ENCODE measurements at places on chromosomes 7 and 10.
A peak's percentile ranks its signal among the peaks of the same experiment; 100 is the strongest.

GRCh38 chr7:17488829-17489228 is 190.4 kb downstream of the AHR start:
- no peak for DNase-seq

- DNase-seq, result peak; percentile 38
Measured at GRCh38 chr7:148927123-148928045, 43.3 kb upstream of the EZH2 start.

DNA sequence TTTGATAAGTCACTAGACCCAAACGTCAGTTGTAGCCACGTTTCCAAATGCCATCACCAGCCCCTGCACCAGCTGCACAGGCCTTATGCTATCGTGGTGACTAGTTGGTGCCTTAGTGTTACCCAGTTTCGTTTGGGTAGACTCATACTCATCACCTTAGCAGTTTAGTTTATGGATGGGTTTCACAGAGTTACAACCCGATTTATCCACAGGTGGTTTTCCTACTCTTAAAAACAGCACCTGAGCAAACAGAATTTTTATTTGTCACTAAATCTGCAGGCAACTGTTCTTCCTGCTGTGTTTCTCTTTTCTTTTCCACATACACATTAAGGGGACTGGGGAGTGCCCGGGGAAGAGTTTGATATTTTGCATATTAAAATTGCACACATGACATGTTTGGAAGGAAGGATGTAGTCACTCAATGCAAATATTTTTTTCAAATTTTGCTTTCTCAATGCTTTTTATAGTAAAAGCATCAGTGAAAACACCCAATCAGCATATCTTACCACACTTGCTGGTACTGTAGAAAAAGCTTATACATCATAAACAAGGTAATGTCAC is 41.6 kb downstream of the PDSS1 start:
- no peak for DNase-seq

DNA sequence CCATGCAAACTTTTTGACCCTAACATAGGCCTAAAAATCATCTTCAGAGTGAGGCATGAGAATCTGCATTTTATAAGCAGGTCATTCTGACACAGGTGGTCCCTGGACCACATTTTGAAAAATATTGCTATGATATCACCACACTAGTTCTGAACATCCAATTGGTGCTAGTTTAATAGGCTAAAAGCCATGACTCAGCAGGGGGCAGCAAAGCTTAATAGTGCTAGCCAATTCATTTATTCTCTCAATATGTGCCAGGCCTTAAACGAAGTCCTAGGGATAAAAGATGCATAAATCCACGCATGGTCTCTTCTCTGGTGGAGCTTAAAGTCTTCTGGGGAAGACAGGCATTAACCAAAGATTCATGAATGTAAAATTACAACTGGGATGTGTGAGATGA is 10.2 kb upstream of the SLC25A28 start:
- no peak for DNase-seq

- DNase-seq, result no peak
Measured at GRCh38 chr10:128280271-128280670, 154.0 kb upstream of the MKI67 start.

DNA sequence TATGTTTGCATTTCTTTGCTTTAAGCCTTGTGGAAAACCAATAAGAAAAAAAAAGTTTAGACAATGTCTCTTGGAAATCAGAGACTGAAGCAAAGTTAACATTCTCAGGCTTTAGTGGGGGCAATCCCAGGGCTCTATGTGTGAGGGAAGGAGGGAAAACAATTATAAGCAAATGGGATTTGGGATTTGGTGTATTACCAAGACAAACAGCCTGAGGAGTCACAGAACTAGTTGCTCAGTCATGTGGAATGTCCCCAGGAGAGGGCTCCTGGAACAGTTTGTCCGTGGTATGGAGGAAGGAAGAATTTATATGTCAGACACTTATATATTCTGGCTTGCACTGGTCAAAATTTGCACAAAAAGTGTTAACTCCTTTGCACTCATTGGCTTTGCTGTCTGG is 562.9 kb upstream of the TPK1 start:
- no peak for DNase-seq

GRCh38 chr10:86049442-86049841 is 317.2 kb downstream of the GRID1 start:
- DNase-seq, result no peak

- DNase-seq, result no peak
Measured at GRCh38 chr7:76423666-76424412, 911 bp upstream of the ZP3 start.

DNA sequence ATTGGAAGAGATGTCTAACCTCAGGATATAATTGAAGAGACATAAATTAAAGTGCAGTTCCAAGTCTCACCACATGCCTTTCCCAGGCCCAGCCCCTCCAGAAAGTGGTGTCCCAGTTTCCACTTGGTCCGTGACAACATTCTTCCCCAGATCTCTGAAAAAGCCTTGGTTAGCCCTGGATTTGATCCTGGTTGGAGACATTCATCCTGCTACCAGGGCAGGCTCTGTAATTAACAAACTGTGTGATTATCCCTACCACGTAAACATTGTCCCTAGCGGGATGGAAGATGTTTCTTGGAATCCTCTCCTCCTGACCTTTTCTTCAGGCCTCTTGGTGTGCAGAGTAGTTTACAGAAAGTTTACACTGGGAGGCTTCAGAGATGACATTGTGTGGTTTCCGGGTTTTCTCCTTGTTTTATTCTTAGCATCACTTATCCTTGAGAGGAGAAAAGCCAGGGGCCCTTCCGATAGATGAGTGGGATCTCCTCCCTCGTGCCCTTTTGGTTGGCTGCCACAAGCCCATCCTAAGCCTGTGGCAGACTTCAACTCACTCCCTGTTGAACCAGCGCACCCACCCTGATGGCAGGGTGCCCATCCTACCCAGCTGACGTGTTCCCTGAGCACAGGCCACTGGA is 83.8 kb downstream of the COL13A1 start:
- DNase-seq, result no peak

- no peak for DNase-seq
Measured at GRCh38 chr7:46996972-46997371, 584.9 kb downstream of the TNS3 start.

DNA sequence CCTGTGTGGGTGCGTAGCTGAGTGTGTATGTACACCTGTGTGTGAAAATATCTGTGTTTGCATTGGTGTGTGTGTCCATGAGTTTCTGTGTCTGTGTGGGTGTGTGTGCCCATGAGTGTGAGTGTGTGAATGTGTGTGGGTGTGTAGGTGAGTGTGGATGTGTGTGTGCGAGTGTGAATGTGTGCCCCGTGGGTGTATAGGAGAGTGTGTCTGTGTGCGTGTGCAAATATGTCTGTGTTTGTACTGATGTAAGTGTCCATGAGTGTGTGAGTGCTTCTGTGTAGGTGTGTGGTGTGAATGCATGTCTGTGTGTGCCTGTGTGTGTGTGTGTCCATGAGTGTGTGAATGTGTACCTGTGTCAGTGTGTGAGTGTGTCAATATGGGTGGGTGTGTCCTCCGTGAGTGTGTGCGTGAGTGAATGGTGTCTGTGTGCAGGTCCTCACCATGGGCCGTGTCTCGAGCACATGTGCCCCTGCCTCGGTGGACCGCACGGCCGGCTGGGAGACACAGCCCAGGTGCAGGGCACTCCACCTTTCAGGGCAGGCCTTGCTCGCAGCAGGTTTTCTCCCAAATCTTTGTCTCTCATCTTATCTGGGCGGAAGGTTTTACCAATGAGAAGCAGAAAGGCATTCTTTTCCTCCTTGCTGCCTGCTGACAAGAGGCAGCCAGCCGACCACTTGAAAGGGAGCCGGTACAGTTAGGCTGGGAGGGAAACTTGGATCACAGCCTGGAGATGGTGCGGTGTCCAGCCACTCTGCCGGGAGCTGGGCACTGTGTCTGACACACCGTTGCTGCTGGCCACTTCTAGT is 107.1 kb upstream of the FAM20C start:
- no peak for DNase-seq

DNA sequence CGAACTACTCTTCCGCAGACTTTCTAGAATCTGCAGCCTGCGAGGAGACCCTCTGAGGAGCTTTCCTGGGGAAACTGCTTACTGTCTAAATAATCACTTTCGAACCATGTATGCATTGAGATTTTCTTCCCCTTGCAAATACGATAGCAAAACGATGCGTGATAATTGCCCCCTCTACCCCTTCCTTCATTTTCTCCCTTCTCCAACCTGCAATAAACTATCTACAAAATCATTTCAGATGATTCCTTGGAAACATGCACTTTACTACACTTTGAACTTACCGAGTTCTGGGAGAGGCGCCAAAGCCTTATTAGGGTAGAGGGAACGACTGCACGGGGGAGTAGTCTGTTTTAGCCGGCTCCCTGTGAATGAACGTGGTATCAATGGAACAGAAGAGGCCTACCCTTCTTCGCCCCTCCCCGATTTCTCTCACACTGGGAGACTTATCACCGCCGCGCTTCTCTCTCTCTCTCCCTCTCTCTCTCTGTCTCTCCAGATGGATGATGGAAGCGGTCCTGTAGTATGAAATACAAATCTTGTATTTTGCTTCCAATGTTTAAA is at the start of gene FGFBP3:
Gene FGFBP3 (minus strand): TSS at position 370 of the 561 bp plus-strand sequence. CDS start 517 bp downstream, outside the sequence.
- peak; percentile 72 for DNase-seq

DNA sequence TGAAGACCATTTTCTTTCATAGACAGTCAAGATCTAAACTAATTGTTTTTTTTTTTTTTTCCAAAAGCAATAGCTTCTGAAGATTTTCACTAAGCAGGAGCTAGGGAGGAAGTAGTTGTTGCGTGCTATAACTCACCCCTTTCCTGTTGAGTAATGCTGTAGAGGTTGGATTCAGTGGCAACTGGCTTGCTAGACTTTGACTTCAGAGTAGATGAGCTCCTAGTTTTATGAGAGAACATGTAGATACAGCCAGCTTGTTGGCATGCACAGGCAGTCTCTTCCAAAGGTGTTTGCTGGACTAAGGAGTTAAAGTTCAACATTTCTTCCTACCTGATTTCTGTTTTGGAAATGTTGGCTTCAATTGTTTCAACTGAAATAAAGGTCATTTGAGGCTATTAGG is 66.2 kb upstream of the MXI1 start:
- no peak for DNase-seq

GRCh38 chr10:123463181-123463580 is 203.0 kb upstream of the GPR26 start:
- DNase-seq, result no peak

DNA sequence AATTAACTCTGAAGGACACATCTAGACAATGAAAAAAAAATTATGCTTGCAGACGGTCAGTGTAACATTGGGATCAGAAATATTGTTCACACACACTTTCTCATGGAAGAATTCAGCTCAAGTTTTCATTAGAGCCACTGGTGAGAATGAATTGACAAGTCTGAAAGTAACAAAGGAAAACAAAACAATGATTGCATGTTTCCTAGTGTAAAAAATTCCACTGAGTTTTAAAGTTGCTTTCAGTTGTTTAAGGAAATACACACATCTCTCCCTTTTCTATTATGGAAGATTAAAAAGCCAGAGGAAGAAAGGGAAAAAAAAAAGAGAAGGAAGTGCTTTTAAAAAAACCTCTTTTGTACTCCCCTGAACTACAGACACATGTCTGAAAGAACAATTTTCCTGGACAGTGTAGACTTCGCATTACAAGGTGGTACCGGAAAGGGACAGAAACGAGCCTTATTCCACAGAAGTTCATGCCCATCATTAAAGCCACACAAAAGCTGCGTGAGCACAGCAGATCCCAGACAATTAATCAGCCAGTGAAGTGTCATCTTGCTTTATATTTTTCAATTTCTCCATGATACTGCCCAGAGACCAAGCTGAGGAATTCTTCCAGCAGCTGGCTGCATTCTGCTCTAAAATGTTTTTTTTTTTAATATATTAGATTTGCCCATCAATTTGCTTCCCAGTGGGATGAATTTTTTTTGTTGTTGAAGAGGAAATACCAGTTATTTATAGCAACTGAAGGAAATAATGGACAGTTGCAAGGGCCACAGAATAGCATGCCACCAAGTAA is 294.8 kb downstream of the DOCK4 start:
- peak; percentile 81 for DNase-seq

GRCh38 chr10:88459530-88459929 is 123.6 kb downstream of the RNLS start:
- no peak for DNase-seq

DNA sequence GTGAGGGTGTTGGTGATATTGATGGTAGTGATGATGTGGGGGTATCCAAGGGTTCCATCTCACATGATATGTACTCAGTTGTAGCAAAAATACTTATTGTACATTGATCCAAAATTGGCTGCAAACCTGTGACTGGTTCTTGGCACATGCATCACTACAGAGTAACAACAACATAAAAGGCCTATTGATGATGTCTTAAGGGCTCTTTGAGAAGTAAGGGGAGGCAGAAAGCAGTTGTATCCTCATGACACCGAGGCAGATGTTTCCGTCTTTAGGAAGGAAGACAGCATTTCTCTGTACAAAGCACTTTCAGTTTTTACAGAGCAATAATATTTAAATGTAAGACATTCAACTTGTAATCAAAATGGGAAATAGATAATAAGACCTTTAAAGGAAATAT is 34.5 kb downstream of the NRG3 start:
- DNase-seq, result no peak

- no peak for DNase-seq
Measured at GRCh38 chr10:75660823-75661222, 229.4 kb downstream of the LRMDA start.

DNA sequence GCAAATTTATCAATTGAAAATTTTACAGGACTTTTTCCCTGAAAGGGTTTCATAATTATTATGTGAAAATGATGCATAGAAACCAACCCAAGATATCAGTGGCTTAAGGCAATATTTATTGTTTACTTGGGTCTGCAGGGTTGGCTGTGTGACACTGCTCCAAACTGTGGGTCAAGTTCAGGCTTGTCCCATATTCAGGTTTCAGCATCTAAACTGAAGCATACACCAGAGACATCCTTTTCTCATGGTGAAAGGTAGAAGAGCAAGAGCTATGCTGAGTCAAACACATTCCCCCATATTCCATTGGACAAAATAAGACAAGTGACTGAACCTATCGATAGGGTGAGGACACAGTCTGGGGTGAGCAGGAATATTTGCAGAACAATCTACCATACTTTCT is 110.9 kb downstream of the MAPK8 start:
- DNase-seq, result no peak

DNA sequence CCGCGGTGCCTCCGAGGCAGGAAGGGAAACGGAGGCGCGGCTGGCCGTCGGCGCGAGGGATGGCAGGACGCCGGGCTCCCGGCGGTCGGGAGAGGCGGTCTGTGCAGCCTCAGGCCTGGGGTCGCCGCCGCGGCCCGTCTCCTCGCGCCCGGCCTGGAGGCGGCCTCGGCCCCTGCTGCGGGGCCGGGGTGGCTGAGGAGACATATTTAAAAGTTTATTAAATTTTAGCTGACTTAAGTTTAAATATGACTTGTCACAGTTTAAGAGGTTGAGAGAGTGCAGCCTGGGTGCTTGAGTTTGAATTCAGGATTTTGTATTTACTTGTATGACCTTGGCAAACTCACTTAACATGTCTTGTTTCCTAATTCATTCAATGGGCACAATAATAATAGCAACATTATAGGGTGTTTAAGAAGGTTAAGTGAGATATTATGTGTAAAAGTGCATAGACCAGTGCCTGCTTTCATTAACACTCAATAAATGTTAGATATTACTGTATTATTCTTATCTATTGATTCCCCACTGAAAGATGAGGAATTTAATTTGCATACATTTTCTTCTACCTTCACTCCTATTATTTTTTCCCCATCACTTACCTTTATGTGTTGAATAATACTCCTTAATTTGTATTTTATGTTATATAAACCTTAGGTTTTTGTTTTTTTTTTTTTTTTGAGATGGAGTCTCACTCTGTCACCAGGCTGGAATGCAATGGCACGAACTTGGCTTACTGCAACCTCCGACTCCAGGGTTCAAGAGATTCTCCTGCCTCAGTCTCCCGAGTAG is 718 bp downstream of the DYNC2I1 start:
- no peak for DNase-seq

- no peak for DNase-seq
Measured at GRCh38 chr10:120511165-120511564, 54.1 kb downstream of the PLPP4 start.

- DNase-seq, result no peak
Measured at GRCh38 chr7:25720427-25720826, 431.6 kb upstream of the NFE2L3 start.
